Liver (tissue), 10 donors: ENCODE measurements at places on chromosomes 3 and 15. TPM values are rescaled to one million over a fixed set of nuclear protein-coding genes. Genes with fewer than 3 reads are reported as not detected.

DNA sequence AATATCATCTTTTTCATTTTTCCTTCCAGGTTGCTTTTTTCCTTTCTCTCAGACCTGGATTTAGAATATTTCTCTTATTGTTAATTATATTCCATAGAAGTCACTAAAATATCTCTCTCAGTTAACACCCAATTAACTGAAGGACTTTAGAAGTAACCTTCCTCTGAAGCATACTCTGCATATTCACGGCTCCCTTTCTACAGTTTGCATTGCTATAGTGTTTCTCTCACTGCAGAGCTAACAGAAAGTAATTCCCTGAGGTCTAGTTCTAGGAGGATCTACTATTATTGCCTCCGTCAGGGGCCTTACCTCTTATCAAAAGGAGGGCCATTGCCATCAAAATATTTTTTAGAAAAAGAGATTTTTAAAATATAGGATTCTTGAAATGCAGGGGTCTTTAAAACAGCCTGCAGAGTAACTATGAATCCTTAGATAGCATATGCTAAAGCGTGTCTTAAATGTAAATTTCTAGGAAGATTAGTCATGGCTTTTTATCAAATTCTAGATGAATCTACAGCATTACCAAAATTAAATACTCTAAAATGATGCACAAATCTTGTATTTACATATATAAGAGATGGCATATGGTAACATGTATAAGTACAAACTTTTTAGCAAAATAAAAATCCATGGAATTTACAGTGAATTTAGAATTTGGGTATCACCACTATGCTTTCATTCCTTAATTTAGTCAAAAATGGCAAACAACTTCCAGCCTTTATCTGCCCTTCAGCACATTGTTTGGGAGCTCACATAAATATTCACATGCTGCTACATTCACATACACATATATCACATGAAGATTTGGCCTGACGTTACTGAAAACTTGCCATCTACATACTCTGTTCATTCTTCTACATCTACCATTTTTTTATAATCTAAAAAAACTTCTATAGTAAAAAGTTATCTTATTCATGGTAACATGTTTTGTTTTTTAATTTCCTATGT is 696.8 kb downstream of the OTOL1 start:
- no peak for DNase-seq

GRCh38 chr3:194766845-194767244 is 81.2 kb downstream of the FAM43A start:
- no peak for DNase-seq

DNA sequence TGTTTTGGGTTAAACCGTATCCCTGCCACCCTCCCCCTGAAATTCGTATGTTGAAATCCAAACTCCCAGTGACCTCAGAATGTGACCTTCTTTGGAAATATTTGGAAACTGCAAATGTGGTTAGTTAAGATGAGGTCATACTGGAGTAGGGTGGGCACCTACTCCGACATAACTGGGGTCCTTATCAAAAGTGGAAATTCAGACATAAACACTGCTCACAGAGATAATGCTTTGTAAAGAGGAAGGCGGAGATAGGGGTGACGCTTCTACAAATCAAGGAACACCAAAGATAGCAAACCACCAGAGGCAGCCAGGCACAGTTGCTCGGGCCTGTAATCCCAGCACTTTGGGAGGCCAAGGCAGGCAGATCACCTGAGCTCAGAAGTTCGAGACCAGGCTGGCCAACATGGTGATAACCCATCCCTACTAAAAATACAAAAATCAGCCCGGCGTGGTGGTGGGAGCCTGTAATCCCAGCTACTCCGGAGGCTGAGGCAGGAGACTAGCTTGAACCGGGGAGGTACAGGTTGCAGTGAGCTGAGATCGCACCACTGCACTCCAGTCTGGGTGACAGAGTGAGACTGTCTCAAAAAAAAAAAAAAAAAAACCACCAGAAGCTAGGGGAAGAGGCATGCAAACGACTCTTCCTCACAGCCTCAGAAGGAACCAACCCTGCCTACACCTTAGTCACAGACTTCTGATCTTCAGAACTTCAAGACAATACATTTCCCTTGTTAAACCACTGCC is 51.1 kb upstream of the CHD2 start:
- DNase-seq = no peak

DNA sequence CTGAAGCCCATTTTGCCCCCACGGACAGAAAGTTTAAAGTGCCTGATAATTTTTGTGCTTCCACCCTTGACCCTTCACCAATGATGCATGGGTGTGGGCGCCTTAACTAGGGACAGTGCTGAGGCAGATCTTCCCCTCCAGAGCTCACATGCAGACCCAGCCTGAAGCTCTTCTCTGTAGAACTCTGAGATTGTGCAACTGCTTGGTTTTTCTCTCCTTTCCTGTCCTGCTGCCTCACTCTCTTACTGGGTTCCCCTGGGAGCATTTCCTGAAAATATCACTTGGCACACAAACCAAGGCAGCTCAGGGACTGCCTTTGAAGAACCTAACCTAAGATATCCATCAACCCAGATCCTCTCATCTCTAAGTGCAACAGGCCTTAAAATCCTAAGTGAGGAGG is 220.3 kb upstream of the STT3B start:
- DNase-seq = no peak

- peak; percentile 43 for DNase-seq
These were observed 3.8 kb upstream of the ACAD9 start for GRCh38 chr3:128875556-128876120.

GRCh38 chr15:41989573-41990242 is 17.4 kb upstream of the EHD4 start:
- peak; percentile 90 for DNase-seq

- DNase-seq = no peak
These were observed 37.9 kb upstream of the CTSH start for GRCh38 chr15:78982736-78983135.

Gene RASA2
- 1.6 TPM for polyA plus RNA-seq

Gene LEKR1
- 0.72 TPM for polyA plus RNA-seq

Gene MUC20
- 9.3 TPM for polyA plus RNA-seq

Gene SLC7A14
- under 0.01 TPM for polyA plus RNA-seq

Gene LRRC2
- 7.6 TPM for polyA plus RNA-seq

Gene ARL14
- polyA plus RNA-seq = not detected

Gene ADAMTSL3
- 8.8 TPM for polyA plus RNA-seq

Gene PSTPIP1
- polyA plus RNA-seq = 1.1 TPM
